ENCODE measurements at places on chromosomes 4 and X. TPM values are rescaled to one million over a fixed set of nuclear protein-coding genes. Genes with fewer than 3 reads are reported as not detected.

PAGE2B gene
- total RNA-seq: not detected

GRCh38 chr4:21952549-21952948, 4.0 kb upstream of the KCNIP4 start:
- H3K27me3 ChIP-seq: no peaks in the 10 kb centered on the region
- H3K4me1 ChIP-seq: no peaks in the 10 kb centered on the region
- DNase-seq: no peak
- H3K36me3 ChIP-seq: no peaks in the 10 kb centered on the region
- no peak overlapping the region for H3K27ac ChIP-seq

DNA sequence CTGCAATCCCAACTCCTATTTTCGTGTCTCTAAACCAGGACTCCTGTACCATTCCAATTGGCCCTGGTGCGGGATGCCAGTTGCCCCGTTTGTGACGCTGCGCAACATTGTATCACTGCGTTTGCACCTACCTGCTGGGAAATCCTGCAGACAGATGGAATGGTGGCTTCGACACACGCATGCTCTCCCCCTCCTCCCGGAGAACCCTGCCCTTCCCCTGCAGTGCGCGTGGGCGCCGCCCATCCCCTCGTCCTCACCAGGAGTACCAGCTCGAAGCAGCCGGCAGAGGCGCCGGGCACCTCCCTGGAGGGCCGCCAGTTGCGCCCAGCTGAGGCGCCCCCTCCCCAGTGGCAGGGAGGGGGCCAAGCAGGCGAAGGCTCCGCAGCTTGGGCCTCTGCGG, 1.4 kb downstream of the DGKK start:
- no peak overlapping the region for H3K4me3 ChIP-seq
- no peaks in the 10 kb centered on the region for H3K4me1 ChIP-seq
- H3K27ac ChIP-seq: no peak overlapping the region
- no peaks in the 10 kb centered on the region for H3K36me3 ChIP-seq
- DNase-seq: no peak
- no peaks in the 10 kb centered on the region for H3K27me3 ChIP-seq

DNA sequence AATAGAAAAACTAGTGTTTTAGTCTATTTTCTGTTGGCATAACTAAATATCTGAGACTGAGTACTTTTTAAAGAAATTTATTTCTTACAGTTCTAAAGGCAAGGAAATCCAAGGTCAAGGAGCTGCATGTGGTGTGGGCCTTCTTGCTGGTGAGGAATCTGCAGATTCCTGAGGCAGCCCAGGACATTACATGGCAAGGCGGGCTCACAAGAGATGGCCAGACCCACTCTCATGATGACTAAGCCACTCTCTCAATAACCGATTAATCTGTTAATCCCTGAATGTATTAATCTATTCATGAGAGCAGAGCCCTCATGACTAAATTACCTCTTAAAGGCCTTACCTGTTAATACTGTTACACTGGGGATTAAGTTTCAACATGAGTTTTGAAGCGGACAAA, 340.8 kb downstream of the GRXCR1 start:
- no peak overlapping the region for H3K27ac ChIP-seq
- H3K4me1 ChIP-seq: no peaks in the 10 kb centered on the region
- no peaks in the 10 kb centered on the region for H3K36me3 ChIP-seq
- DNase-seq: no peak

- no peak for DNase-seq
- no peak overlapping the region for H3K27ac ChIP-seq
- no peak overlapping the region for H3K4me3 ChIP-seq
- no peaks in the 10 kb centered on the region for H3K4me1 ChIP-seq
Observed at GRCh38 chr4:69239557-69240168, 25.1 kb upstream of the UGT2B11 start.

DNA sequence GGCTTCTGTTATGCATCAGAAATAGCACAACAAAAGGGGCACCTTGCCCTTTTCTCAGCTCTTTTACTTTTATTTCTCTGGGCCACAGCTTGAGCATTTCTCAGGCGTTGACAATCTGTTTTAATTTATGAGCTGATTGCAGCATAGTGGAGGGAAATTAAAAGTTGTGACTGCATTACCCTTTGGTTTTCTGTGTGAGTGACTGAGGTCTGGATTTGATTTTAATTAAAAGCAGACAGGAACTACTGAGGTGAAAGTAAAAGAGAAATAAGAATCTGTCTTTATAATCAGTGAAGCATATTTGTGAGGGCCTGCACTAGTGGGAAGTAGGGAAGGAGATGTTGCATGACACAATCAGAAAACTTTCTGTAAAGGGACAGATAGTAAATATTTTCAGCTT, 43.4 kb upstream of the GEMIN8 start:
- H3K4me3 ChIP-seq: no peak overlapping the region
- no peak overlapping the region for H3K27ac ChIP-seq
- DNase-seq: no peak
- no peaks in the 10 kb centered on the region for H3K27me3 ChIP-seq

DNA sequence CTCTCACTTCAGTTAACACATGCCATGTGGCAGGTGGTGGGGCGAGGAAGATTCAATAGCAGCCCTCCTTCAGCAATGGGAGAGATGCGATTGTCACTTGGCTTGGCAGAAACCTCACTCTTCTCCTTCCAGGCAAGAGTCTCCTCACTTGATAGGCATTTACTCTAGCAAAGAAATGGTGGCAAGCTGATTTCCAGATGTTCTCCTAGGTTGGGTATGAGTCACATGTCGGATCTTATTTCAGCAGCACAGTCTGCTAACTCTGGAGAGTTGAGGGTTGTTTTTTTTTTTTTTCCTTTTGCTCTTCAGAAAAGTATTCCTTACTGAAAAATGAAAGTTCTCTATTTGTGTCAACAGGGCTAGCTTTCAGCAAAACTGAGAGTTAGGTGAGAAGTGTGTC, 119.5 kb upstream of the CHRDL1 start:
- H3K27ac ChIP-seq: no peak overlapping the region
- H3K4me3 ChIP-seq: no peak overlapping the region
- H3K36me3 ChIP-seq: no peaks in the 10 kb centered on the region
- no peaks in the 10 kb centered on the region for H3K27me3 ChIP-seq

DNA sequence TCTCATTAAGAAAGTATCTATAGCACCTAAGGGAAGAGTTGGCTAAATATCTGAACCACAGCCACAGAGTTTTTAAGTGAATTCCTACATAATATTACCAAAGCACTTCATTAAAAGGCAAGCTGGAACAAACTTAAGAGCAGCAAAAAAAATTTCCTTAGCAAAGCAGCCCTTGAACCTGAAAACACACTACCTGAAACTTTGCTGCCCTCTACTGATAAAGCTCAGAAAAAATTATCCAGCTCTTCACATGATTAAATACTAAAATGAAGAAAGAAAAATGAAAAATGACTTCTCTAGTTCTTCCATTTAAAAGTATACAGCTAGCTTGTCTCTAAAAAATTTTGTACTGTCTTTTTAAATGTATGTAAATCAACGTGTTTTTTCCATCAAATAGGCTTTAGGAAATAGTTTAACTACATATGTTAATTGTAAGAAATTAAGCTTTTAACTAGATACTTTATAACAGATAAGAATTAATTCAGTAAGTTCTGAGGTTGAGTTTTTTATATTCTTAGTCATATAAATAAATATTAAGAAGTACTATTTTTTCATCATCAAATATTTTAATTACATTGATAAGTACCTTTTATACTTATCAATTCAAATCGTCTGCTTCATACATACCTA, 156.1 kb downstream of the STPG2 start:
- DNase-seq: no peak
- H3K36me3 ChIP-seq: no peaks in the 10 kb centered on the region
- no peak overlapping the region for H3K4me3 ChIP-seq
- no peaks in the 10 kb centered on the region for H3K4me1 ChIP-seq
- no peak overlapping the region for H3K27ac ChIP-seq

DNA sequence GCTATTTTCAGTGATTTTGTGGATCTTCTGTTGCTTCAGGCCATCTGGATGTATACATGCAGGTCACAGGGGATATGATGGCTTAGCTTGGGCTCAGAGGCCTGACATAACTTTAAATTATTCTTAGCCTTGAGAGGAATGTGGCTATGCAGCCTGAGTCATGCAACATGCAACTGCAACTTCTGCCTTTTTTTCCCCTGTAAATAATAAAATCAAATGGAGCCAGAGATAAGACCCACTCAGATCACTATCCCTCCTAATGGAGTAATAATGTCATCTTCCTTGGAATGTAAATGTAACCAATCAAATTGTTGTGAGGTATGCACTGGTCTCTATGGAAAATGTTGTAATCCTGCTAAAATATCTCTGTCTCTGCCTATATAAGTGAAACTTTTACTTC, 54.9 kb downstream of the MAGEB17 start:
- H3K36me3 ChIP-seq: no peaks in the 10 kb centered on the region
- no peak for DNase-seq
- H3K27ac ChIP-seq: no peak overlapping the region
- no peak overlapping the region for H3K4me3 ChIP-seq
- no peaks in the 10 kb centered on the region for H3K4me1 ChIP-seq

DNA sequence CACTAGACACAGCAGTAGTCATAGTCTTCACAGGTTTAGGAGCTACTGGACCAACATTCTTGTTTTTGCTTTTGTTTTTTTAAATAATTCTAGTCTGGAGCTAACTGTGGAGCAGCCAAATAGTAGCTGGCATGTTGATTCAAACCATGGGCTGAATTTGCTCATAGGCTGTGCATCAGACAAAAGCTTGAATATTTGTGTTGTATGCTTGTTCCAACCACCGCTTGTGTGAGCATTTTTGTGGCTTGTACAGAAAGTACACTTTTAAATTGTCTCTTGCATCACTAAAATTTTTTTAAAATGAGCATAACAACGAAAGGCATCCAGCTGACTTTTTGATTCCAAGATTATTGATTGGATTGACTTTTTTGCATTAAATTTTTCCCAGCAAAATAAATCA, 39.6 kb downstream of the CCNI start:
- no peak overlapping the region for H3K27ac ChIP-seq
- no peaks in the 10 kb centered on the region for H3K27me3 ChIP-seq
- no peak for DNase-seq
- peaks cover 28% of the 10 kb centered on the region for H3K36me3 ChIP-seq
- peaks cover 11% of the 10 kb centered on the region for H3K4me1 ChIP-seq

GRCh38 chrX:42934020-42934726, 156.2 kb upstream of the PPP1R2C start:
- H3K4me3 ChIP-seq: no peak overlapping the region
- no peaks in the 10 kb centered on the region for H3K27me3 ChIP-seq
- H3K4me1 ChIP-seq: no peaks in the 10 kb centered on the region
- H3K36me3 ChIP-seq: no peaks in the 10 kb centered on the region
- no peak overlapping the region for H3K27ac ChIP-seq

All from thoracic aorta (tissue), 2 donors.